Stimulated activated CD8-positive, alpha-beta memory T cell treated with anti-CD3 and anti-CD28 coated beads, Interleukin-2, amount 100 ng/mL, for 48 hours (primary cell): ENCODE measurements at places on chromosomes 7 and 10.

DNA sequence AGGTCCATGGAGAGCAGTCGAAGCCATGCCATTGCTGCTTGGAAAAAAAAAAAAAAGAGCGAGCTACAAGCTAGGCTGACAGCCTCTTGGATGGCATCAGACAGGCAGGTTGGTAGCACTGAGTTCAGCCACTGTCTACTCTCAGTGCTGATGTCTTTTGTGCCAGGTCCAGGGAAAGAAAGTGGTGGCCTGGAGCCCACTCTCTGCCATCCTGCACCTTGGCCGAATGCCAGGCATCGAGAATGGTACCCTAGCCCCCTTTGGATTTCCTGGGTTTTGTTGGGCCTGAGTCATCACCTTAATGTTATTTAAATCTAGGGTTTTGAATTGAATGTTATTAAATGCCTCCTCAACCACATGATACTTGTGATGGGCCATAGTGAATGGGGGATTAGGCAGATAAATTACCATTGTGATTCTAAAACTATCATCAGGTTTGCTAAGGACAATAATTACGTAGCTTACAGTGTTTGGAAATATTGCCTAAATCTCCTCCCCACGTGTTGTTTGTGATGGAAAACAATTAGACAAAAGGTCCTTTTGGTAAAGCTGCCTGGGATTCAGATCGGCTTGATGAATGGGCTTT is 195.7 kb upstream of the GPR26 start:
- no peak for DNase-seq

GRCh38 chr7:47882635-47883034 is 65.6 kb downstream of the PKD1L1 start:
- DNase-seq, result no peak

DNA sequence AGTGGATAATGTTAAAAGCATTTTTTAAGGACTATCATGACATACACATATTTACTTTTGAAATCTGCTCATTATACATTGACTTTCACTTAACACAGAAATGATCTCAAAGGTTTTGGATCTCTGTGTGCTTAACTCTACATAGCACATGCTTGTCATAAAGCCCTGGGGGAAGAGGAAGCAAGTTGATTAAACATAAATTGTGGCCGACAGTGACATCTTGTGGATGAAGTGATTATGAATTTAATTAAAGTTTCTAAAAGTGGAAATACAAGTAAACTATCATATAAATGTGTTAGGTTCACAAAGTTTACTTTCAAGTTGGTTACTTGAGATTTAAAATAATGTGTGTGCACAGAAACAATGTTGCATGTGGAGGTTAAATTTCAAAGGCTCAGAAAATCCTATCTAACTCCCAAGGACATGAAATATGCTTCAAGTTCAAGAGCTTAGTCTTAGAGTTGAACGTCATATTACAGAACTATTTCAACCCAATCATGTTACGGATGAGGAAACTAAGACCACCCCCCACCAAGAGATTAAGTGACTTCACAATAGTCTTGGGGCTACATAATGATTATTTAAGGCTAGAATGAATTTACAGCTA is 1247.8 kb downstream of the GATA3 start:
- DNase-seq, result no peak

DNA sequence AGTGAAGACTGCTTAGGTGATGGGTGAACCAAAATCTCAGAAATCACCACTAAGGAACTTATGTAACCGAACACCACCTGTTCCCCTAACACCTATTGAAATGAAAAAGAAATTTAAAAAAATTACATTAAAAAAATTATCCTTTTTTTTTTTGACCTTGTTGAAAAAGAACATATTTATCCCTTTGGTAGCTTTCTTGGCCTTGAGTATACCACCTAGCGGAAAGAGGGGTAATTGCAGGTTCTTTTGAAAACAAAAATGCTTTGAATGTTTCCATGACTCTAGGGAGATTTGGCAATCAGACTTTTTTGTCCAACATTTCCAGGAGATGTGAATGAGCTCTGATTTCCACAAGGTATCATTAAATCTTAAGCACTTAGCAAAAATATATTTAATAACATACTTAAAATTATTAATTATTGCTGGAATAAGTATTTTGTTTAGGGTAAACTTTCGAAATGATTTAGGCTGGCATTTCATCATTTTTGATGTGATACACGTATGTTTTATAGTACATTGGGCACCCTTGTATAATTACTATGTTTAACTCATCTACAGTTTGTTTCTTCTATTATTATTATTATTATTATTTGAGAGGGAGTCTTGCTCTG is 47.0 kb upstream of the ELMO1 start:
- no peak for DNase-seq

DNA sequence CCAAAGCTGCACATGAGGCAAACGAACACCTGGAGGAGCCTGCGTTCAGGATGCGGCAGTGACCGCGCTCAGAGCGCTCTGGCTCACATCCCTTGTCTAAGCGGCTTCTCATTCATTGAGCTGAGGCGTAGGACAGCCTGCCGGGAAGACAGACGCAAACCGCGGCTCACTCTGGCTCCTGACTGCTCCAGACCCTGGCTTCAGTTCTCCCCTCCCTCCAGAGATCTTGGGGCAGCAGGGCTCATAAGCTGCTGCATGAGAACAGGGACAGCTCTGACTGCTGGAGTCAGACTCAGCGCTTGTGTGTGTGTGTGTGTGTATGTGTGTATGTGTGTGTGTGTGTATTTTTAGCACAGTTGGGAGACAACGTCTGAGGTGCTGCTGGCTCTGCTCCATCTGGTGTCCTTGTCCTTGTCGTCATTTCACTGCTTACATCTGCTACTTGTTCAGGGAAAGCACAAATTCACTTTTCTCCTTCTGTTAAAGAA is 15.8 kb upstream of the LYZL2 start:
- DNase-seq, result peak; percentile 26

DNA sequence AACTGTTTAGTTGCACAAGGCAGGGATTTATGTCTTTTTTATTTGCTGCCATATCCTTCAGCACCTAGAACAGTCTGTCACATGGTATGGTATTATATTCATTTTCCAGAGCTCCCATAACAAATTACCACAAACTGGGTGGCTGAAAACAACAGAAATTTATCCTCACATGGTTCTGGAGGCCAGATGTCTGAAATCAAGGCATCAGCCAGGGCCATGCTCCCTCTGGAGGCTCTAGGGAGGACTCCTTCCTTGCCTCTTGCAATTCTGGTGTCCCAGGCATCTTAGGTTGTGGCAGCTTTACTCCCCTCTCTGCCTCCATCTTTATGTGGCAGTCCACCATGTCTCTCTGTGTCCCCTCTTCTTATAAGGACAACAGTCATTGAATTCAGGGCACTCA is 43.1 kb downstream of the MET start:
- no peak for DNase-seq

DNA sequence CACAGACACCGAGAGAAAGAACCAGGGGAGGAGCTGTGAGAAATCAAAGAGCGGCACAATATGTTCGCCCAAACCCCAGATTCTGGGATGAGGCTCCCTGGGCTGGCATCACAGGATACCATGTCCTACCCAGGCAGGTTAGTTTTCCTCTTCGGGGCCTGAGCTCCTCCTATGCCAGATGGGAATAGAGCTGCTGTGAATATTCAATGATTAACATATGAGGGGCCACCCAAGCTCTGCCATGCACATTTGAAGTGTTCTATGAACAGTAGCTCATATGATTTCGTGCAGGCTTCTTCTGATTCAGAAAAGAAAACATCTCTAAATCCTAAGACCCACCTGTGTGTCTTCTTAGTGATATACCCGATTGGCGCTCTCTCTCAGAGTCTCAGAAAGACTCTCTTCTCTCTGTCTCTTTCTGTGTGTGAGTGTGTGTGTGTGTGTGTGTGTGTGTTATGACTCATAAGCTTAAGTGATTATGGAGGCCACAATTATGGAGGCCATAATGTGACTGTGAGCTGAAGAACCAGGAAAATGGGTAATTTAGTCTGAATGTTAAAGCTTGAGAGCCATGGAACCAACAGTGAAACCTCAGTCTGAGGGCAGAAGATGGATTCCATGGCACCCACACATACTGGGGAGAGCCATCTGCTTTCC is 220.5 kb downstream of the KLF6 start:
- no peak for DNase-seq

DNA sequence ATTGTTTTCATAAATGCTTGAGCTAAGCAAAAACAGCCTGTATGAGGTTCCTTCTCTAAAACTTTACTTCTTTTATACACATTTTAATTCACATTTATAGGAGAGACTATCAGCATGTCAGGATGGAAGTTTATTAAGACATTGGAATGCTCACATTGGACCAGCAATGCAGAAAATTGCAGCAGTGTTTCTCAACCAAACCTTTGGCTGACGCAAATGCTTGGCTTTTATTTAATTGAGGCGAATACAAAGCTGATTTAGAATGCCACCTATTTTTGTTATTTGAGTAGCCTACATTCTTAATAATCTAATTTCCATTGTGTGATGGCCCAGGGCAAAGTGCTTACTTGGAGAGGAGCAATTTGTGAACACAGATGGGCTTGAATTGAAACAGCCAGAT is 283.2 kb downstream of the ARL4A start:
- no peak for DNase-seq

- no peak for DNase-seq
Measured at GRCh38 chr7:132398253-132398925, 177.9 kb downstream of the PLXNA4 start.
